ENCODE measurements at places on chromosomes 7 and 10.

GRCh38 chr7:70457883-70458680 is 673.9 kb upstream of the GALNT17 start:
- no peak for DNase-seq

DNA sequence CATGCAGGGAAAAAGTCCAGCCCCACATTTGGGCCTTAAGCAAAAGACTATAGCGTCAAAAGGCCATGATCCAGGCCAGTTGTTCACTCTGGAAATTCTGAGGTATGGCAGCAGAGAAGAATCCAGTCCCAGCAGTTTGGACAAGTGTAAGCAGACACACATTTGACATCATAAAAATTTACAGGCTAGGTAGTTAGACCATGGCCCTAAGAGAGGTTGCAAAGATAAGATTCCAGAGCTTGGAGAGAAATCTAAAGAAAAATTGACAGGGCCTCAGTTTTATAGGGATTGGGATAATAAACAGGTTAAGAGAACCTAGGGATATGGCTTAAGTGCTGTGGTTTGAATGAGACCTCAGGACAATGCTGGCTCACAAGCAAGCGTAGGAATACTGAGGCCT is 884.4 kb upstream of the SORCS1 start:
- no peak for DNase-seq

GRCh38 chr7:90988516-90988915 is 275.7 kb upstream of the FZD1 start:
- no peak for DNase-seq

DNA sequence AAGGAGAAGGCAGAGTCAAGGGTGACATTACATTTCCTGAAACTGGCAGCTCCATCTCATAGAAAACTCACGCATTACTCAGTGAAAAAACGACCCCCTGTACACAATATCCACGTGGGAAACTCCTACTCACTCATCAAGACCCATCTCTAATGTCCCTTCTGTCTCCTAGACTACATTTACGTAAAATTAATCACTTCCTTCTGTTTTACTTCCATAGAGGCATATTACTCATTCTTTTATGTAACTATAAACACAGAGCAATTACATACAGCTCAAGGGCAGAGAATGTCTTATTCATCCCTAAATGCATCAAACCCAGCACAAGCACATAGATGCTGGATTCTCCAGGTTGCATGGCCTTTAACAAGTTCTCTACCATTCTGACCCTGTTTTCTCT is 281.8 kb downstream of the KCNMA1 start:
- DNase-seq = no peak

- no peak for DNase-seq
Measured at GRCh38 chr7:107152011-107152410, 16.8 kb upstream of the HBP1 start.

DNA sequence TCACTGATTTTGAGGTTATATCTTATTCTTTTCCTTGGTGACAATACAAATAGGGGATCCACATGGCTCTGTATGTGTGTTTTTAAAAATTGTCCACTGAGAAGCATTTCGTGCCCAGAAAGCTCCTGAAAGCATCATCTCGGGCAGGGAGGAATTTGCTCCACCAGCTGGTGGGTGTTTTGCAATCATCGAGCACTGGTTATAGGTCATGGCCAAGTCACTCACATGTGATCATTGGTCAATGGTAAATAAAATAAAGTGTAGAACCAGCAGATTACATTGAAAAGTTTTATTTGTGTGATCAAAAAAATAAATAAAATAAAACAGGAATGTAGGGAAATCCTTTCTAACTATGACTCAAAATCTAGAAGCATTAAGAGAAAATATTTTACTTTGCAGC is 23.0 kb upstream of the SNX13 start:
- no peak for DNase-seq

DNA sequence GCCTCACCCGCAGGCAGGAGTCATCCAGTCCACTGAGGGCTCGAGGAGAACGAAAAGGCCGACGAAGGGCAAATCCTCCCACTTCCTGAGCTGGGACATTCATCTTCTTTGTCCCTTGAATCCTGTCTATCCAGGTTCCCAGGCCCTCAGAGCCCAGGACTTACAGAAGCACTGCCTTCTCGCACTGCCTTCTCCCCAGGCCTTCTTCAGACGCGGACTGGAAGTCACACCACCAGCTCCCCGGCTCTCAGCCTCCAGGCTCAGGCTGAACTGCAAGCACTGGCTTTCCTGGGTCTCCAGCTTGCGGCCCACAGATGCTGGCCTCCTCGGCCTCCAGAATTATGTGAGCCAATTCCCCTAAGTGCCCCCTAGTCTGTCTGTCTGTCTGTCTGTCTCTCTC is 6.4 kb upstream of the MMP21 start:
- no peak for DNase-seq

GRCh38 chr10:13681960-13682359 is 95.2 kb downstream of the PRPF18 start:
- no peak for DNase-seq

DNA sequence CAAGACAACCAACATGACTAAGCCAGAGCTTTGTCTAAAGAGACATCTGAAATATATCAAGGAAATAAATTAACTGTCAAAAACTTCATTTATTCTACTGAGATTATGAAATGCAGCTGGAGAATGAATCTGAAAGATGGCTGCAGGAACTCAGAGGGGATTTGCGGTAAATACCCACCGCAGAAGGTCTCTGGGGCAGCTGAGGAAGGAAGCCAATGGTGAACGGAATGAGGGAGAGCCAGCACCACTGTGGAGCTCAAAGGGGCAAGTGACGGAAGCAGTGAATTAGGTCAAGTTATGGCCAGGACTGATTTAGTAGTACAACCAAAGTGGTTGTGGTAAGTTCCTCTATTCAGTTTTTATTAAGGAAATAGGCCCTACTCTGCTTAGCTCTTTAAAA is 215.3 kb upstream of the GLI3 start:
- no peak for DNase-seq

DNA sequence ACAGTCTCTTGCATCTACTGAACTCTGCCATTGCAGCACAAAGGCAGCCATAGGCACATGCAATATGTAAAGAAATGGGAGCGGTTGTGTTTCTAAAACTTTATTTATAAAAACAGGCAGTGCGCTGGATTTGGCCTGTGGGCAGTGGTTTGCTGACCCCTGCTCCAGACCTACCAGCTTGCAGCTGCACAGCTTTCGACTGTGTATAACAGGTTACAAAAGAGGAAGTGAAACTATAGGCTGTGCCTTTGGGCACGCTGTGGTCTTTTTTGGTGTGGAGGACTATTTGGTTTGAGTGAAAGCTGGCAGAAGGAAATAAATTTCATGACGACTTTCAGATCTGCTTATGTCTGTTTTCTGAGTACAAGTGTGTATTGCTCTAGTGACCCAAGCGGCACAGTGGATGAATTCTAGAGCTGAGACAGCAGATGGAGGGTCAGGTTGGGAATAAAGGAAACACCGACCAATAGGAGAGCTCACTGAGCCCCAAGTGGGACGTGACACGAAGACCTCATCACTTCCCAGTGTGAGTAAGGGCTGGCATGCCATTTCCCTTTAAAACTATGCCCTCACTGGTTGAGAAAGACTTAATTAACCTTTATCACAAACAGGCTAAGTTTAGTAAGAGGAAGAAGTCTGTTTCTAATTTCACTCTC is 152.7 kb downstream of the ANK3 start:
- DNase-seq = peak; percentile 67

GRCh38 chr10:60862517-60862916 is 81.5 kb downstream of the RHOBTB1 start:
- DNase-seq = no peak

DNA sequence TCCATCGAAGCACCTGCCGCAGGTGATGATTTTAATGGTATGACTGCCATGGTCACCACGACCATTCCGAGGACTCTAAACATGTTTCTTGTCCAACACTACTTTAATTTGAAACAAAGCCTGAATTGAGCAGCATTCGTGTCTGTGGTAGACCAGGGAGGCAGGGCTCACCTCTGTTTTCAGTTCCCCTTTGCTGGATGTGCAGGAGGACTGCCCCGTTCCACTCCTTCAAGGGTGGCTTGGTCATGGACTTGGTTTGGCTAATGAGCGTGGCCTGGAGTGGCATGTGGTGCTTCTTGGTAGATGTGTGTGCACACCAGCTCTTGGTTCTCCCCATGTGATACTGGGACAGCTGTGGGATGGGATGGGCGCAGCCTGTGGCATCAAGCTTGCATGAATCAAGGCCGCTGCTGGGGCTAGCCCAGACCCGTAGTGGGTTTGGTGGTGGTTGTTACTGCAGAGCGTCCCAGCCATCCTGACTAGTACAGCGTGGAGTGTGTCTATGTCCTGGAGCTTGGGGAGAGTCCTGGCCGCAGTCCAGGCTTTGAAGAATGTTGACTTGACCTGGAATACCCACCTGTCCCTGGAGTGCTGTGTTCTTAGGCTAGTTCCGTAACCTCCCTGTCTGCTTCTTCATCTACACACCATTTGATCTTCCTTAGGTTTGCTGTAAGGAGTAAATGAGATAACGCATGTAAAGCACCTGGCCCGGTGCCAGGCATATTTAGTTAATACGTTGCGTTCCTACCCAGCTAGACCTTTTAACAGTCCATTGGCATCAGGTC is 34.8 kb downstream of the MGMT start:
- no peak for DNase-seq

- peak; percentile 26 for DNase-seq
Measured at GRCh38 chr10:73262105-73262730, 9.8 kb upstream of the MRPS16 start.

DNA sequence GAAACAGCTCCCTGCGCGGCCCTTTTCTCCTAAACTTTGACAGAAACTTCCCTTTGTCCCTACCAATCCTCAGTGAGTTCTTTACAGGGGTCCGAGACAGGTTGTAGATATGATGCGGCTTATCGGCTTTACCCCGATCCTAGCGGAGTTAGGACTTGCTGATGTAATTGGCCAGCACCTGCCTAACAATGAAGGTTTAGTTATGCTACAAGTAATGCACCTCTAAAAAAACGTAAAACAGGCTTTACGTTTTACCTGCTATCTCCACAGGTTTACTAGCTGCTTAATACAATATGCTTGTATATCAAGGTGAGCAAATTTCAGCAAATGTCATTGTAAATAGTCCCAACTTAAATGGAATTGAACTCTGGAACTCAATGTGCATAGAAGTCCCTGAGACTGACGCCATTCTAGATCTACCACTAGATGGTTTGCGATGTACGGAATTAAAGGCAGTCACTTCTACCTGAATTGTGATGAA is 697 bp upstream of the SNX13 start:
- DNase-seq = no peak

All from activated CD4-positive, alpha-beta T cell treated with anti-CD3 and anti-CD28 coated beads, Interleukin-2, amount 50 U/mL, for 16 hours (primary cell).